COLO829 (cell line): ENCODE measurements at places on chromosomes 7 and 10.

DNA sequence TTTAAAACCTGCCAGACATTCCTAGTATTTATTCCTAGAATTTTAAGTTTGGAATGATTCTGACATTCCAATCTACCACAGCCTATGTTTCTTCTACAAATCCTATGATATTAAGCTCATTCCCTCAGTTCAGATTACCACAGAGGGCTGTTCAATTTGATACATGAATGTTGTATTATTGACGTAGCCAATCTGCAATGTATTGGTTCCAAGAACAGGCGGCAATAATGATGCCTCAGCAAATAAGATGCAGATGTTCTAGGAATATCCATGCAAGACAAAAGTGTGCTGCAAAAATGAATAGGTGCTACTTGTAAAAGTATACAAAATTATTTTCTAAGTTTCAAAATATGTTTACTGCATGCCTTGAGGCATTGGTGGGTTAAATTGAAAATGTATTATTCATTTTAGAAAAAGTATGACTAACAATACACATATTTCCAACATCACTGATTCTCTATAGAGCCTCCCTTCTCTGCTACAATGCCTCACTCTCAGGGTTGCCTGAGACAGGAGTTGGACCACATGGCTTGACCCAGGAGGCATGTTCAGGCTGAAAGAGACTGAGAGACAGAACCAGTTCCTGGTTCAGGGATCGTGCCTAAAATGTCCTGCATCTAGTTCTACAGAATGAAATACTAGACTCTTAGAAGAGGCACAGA is 94.1 kb upstream of the CREB5 start:
- no peak for DNase-seq

DNA sequence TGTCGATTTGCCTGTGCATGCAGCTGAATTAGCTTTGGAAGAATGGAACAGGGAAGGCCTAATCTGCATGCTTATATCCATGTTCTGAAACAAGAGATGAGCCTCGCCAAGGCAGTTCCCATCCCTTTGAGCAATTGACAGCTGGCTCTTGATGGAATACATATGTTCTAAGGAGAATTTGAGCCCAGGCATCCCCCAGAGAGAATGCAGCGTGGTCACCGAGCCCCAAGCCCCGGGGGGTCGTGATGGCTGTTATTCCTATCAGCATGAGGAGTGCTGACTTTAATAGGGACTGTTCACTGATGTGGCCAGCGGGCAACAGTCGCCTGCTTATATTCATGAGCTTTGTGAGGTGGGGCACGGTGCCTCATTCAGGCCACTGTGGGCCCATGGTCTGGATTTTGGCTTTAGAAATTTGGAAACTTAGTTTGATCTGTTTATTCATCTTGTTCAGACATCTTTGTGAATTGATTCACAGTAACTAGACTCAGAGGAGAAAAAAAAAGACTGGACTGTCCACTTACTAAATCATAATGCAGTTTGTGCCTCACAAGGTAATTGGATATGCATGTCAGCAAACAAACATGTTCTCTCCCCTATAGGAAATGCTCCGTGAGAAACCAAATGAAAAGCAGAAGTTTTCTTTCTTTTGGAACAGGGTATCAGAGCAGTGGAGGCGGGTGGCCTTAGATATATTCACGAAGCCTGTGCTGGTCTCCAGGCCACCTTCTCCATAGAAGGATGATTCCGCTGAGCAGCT is 204.9 kb downstream of the CCDC3 start:
- no peak for DNase-seq

DNA sequence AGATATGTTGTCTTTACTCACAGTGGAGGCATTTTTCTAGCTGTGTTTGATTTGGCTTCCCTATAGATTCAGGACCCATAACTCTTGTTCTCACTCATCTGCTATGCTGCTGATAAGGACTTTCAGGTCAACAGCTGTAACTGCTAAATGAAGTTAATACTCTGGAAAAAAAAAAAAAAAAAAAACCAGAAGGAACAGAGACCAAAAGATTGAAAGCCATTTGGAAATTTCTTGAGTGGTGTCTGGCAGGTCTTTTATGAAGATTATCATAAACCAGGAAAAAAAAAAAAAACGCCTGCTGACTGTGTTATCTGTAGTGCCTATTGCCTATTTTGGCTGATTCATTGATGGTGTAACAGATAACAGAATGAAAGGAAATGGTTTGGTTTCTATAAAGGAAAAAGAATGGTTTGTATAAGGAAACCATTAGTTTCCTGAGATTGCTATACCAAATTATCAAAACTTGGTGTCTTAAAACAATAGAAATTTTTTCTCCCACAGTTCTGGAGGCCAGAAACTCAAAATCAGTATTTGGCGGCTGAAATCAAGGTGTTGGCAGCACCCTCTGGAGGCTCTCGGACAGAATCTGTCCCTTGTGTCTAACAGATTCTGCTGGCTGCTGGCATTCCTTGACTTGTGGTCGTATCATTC is 60.5 kb upstream of the BET1 start:
- DNase-seq: no peak

DNA sequence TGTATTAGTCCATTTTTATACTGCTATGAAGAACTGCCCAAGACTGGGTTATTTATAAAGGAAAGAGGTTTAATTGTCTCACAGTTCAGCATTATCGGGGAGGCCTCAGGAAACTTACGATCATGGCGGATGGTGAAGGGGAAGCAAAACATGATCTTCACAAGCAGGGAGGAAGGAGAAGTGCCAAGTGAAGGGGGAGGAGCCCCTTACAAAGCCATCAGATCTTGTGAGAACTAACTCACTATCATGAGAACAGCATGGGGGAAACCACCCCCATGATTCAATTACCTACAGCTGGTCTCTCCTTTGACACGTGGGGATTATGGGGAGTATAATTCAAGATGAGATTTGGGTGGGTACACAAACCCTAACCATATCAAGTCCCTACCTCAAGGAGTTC is 85.4 kb downstream of the JAZF1 start:
- no peak for DNase-seq

- DNase-seq: no peak
Observed at GRCh38 chr10:6396226-6396625, 183.8 kb downstream of the PRKCQ start.
